CD8-positive, alpha-beta T cell (primary cell): ENCODE measurements at places on chromosomes 4 and X. TPM values are rescaled to one million over a fixed set of nuclear protein-coding genes. Genes with fewer than 3 reads are reported as not detected.

Gene TKTL2
- total RNA-seq, result not detected

Gene SLC6A14
- not detected for total RNA-seq

Gene FAM9C
- total RNA-seq, result not detected

Gene NHS
- 0.14 TPM for total RNA-seq

Gene SOWAHD
- total RNA-seq, result 0.22 TPM

Gene SLC39A8
- total RNA-seq, result 20.0 TPM

Gene ADH1B
- total RNA-seq, result not detected

Gene STARD8
- total RNA-seq, result not detected

Gene SSX1
- total RNA-seq, result not detected
